NCI-H748 treated with DMSO at 0.1 percent for 48 hours (cell line): ENCODE measurements at places on chromosomes 4 and X.

- DNase-seq = no peak
These were observed 815 bp downstream of the HCCS start for GRCh38 chrX:11111947-11112346.

DNA sequence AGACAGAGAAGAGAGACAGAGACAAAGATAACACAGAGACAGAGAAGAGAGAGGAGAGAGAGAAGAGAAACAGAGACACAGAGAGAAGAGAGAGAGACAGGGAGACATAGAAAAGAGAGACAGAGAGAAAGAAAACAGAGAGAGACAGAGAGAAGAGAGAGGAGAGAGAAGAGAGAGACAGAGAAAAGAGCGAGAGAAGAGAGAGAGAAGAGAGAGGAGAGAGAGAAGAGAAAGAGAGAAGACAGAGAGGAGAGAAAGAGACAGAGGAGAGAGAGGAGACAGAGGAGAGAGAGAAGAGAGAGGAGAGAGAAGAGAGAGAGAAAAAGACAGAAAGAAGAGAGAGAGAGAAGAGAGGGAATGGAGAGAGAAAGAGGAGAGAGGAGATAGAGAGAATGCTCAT lies 601.1 kb upstream of the PRKX start:
- no peak for DNase-seq

- no peak for DNase-seq
These were observed 309.9 kb downstream of the DHX15 start for GRCh38 chr4:24274381-24274941.

DNA sequence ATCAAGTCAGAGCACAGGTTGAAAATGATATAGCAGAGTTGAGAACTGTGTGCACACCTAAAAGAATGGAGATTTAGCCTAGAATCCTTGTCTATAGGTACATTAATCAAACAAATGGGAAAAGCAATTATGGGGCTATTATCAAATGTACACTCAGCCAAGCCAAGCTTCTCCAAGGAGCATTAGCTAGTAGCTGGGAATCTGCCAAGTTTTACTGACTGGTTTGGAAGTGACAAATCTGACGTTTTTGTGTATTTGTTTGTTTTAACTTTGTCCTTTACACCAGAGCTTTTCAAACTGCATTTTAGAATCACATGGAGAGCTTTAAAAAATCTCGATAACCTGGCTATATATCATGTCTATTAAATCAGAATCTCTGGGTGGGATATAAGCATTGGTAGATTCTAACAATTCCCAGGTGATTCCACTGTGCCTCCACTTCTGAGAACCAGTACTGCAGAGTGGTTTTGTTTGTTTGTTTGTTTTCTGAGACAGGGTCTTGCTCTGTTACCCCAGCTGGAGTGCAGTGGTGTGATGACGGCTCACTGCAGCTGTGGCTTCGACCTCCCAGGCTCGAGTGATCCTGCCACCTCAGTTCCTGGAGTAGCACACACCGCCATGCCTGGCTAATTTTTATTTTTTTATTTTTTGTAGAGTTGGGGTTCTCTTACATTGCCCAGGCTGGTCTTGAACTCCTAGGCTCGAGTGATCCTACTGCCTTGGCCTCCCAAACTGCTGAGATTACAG lies 279.8 kb downstream of the UNC5C start:
- DNase-seq = peak; percentile 54

DNA sequence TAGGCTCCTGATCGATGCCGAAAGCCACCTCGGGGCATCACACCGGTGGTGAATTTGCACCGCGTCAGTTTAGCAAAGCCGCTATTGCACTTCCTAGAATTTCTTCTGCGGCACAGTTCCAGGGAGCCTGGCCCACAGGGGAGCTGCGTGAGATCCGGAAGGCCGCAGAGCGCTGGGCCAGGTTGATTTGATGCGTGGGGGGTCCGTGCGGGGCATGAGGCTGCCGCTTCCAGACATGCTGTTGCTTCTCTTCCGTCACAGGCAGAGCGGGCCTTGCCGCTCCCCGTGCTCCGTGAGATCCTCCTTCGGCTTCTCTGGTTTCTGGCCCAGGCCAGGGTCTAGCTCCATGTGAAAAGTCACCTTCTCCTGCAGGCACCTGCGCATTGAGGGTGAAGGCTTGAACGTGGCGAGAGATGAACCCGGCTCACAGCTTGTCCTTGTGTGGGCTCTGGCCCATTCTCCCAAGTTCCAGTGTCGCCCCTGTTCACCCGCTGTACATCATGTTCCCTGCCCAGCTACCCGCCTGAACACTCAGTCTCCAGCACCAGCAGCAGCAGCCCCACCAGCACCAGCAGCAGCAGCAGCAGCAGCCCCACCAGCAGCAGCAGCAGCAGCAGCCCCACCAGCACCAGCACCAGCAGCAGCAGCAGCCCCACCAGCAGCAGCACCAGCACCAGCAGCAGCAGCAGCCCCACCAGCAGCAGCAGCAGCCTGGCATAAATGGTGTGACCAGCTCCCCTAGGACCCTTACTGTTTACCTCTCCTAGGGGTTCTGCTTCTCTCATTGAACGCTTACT lies 131.2 kb downstream of the TRIML1 start:
- DNase-seq = no peak

GRCh38 chr4:112752061-112752460 lies 115.1 kb downstream of the LARP7 start:
- no peak for DNase-seq

- DNase-seq = no peak
These were observed 83.3 kb downstream of the DDIT4L start for GRCh38 chr4:100106982-100107381.

DNA sequence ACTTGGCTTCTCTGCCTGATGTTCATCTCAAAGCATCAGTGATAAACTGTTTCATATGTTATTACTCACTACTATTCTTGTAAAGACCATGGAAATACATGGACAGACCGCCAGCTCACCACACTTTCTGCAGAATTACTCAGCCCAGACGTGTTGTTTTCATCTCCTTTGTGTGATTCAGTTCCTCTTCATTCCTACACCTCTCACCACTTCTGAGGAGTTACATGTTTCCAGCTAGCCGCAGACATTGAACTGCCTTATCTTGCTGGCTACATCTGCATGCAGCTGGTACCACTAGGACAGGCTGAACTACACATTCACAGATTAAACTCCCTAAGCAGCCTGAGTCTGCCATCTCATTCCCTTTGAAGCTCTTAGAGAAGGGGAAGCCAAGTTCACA lies 443.2 kb upstream of the FGF16 start:
- no peak for DNase-seq

- DNase-seq = no peak
These were observed 73.6 kb downstream of the EGF start for GRCh38 chr4:109985993-109986974.

DNA sequence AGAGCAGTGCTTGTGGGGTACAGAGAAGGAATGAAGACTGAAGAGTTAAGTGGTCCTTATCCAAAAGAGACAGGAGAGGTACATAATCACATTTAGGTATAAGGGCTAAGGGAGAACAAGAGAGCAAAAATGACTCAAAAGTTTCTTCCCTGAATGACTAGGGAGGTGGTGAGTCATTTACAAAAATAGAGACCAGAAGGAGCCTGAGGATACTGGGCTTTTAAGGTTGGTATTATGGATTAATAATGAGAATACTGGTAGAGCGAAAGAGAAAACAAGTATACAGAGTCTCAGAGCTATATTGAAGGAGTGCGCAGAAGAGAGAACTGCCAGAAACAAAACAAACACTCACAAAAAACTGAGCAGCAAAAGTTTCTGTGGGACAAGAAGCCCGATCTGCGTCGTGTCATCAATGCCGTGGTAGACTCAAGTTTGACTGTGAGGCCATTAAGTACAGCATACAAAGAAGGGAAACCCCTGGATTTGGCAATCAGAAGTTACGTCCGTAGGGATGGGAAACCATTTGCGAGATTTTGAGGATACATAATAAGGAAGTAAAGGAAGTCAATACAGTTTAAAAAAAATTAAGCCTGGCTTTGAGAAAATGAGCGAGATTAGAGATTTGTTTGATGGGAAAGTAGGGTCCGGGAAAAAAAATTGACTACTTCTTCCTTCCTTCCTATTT lies 129.1 kb upstream of the STIM2 start:
- no peak for DNase-seq

- DNase-seq = no peak
These were observed 4.4 kb upstream of the HTATSF1 start for GRCh38 chrX:136493011-136493410.

- DNase-seq = no peak
These were observed 9.0 kb upstream of the KLHL2 start for GRCh38 chr4:165198329-165198728.

- no peak for DNase-seq
These were observed 1360.0 kb downstream of the TECRL start for GRCh38 chr4:63049278-63049677.

DNA sequence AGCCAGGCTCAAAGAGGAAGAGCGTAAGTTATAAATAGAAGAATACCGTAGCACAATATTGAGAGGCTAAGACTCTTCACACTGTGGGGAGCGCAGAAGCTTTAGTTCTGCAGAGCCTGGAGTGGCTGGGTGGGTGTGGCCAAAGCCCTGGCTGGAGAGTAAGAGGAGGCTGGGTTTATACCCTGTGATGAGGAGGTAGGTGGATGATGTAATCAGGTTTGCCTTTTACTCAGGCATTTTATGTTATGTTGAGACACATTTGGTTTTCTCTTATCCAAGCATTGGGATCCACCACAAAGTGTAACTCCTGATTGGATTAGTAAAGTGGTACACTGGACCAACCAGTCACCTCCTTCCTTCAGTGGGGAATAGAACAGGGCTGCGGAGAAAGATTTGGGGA lies 13.9 kb downstream of the CDS1 start:
- no peak for DNase-seq

DNA sequence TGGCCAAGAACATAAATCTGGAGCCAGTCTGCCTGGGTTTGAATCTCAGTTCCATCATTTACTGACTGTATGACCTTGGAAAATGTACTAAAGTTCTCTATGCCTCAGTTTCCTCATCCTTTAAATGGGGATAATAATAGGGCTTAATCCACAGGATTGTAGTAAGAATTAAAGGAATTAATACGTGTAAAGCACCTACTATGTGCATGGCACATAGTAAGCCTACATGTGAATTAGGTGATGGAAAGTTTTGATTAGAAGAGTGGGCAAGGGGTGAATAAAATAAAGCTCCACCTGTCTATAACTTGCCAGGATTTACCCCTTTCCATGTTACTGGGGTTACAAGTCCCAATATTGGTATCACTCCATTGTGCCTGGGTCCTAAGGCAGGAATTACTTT lies 35.8 kb upstream of the IL13RA2 start:
- DNase-seq = no peak

GRCh38 chrX:44903107-44903506 lies 30.1 kb downstream of the KDM6A start:
- DNase-seq = no peak

DNA sequence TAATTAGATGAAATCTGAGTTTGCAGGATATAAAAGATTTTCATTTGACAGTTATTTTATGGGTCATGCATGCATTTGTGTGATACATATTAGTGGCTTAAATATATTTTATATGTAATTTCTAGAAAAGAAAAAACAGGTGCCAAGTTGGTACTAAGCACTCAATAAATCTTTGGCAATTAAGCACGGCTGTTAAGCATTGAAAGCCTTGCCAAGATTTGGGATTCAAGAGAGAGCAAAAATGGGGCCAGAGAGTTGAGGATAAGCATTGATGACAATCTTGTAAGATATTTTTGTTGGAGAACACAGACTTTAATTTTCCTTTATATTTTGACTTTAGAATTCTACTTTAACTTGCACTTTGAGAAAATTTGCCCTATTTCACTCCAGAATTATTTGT lies 249.8 kb upstream of the MAD2L1 start:
- no peak for DNase-seq

- no peak for DNase-seq
These were observed 2595.9 kb downstream of the PCDH7 start for GRCh38 chr4:33316033-33316432.

DNA sequence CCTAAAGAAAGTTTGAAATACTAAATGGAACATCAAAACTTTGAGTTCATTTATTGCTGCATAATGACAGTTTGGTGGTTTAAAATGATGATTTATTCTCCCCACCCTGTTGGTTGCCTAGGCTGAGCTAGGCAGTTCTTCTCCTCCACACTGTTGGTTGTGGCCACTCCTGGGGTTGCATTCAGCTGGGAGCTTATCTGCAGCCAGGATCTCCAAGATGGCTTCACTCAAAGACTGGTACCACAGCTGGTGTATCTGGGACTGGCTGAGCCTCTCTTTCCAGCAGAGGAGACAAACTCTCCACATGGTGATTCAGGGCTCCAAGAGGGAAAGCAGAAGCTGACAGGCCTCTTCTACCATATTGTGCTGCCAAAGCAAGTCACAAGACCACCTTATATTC lies 33.1 kb downstream of the MSL3 start:
- no peak for DNase-seq

- DNase-seq = no peak
These were observed 1216.8 kb upstream of the PABPC4L start for GRCh38 chr4:135418353-135418752.

GRCh38 chr4:8150152-8151090 lies 8.2 kb downstream of the ABLIM2 start:
- no peak for DNase-seq

DNA sequence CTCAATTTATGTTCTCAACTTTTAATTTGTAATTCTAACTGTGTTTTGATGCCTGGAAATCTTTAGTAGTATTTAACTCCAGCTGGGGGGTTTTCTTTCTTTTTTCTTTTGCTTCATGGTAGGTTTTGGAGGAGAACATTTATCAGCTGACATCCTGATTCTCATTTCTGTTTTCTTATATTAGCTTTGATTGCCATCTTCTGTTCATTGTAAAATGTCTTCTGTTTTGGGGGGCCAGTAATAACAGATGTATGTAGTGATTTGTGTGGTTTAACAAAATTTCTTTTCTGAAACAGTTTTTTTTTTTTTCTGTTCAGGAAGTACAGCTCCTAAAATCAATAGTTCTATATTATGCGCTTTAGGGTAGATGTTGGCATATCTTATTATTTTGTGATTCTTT lies 182.2 kb downstream of the GABRB1 start:
- no peak for DNase-seq

- DNase-seq = no peak
These were observed 144.1 kb downstream of the PACRGL start for GRCh38 chr4:20844311-20844710.

- no peak for DNase-seq
These were observed 203.0 kb upstream of the GEMIN8 start for GRCh38 chrX:14232688-14233087.

DNA sequence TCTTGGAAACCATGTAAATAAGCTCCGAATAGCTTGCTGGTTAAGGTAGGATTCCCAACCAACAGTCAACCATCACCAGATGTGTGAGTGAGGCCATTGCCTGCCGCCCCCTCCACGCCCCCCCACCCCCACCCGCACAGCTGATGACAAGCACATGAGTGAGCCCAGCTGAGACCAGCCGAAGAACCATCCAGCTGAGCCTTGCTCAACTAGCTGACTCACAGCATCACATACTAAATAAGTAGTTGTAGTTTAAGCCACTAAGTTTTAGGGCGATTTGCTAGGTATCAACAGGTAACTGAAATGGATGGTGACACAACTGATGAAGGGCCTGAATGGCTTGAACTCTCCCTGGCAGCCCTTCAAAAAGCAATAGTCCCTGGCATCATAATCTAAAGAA lies 1.6 kb upstream of the CCDC149 start:
- DNase-seq = no peak

DNA sequence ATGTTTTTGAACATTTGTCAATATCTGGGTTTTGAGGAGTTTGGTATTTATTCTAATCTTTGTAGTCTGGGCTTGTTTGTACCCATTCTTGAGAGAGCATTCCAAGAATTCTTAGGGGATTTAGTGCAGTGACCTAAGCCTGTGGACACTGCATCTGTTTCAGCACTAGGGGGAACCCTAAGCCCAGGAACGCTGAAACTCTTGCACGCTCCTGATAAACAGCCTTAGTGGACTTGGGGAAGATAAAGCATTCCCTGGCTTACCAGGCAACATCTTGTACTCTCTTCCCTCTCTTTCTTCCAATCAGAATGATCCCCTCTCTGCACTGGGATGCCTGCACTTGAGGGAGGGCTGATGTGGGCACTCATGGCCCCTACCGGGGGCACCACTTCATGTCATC lies 654.9 kb upstream of the HTR2C start:
- DNase-seq = no peak
